Stimulated activated CD8-positive, alpha-beta memory T cell treated with anti-CD3 and anti-CD28 coated beads, Interleukin-4, amount 100 ng/mL, for 4 hours (primary cell): ENCODE measurements at places on chromosomes 5 and 9.

DNA sequence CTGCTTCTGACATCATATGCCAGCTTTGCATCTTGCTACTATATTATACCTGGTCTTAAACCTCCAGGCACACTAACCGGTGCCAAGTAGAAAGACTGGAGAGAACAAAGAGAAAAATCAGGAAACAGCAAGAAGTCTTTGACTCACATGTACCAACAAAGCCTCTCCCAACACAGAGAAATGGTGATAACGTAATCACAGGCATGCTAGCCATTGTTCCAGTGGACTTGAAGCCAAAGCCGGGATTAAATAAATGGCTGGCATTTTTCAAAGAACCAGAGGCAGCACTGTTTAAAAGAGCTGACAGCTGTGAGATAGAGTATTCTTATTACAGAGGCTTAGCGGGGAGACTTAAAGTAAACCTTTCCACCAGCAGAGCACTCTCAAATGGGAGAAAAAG lies 148.4 kb upstream of the NFIL3 start:
- no peak for DNase-seq

- DNase-seq = no peak
These were observed 20.4 kb upstream of the TRIM52 start for GRCh38 chr5:181281077-181281983.

GRCh38 chr9:6247266-6247665 lies 31.7 kb downstream of the IL33 start:
- no peak for DNase-seq

DNA sequence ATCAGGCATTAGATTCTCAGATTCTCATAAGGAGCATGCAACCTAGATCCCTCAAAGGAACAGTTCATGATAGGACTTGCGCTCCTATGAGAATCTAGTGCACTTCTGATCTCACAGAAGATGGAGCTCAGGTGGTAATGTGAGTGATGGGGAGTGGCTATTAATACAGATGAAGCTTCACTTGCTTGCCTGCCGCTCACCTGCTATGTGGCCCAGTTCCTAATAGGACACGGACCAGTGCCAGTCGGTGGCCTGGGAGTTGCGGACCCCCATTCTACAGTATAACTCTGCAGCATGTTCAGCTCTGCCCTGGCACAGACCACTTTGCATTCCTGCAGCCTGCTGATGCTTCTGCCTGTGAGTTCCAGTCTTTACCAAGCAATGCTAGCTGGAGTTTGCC lies 581.3 kb upstream of the KLF4 start:
- DNase-seq = no peak

DNA sequence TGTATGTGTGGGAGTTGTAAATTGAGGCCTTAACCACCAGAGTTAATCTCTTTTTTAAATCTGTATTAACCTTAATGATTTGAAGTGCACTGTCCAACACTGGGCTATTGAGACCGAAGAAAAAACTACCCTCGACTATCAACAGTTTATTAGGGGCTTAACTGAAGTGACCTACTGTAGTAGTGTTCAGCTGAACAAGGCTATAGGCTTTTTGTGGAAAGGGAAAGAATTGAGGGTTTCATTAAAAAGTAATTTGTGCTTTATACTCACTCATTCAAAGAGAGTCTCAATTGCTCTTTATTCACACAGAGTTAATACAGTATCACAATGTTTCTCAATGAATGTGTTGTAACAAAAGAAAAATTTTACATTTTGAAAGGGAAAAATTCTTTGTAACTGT lies 267.5 kb downstream of the SLF1 start:
- DNase-seq = no peak

GRCh38 chr9:72980600-72981265 lies 27.9 kb upstream of the ALDH1A1 start:
- no peak for DNase-seq

- no peak for DNase-seq
These were observed 81.5 kb downstream of the C9orf50 start for GRCh38 chr9:129539446-129539845.

DNA sequence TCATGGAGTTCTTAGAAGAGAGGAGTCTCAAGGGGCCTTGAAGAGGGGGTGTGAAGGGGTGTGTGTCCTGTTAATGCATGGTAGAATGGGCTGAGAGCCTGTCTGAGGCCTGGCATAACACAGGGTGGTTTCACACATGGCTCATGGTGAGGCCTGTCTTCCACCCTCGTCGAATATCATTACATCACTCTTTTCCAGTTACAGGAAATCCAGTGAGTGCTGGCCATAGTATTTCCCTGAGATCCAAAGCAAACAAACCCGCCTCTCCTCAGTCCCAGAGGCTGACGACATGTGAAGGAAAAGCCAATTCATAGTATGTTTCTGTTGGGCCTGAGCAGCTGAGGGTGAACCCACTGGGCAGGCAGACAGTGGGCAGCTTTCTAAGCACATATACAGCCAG lies 159.4 kb upstream of the NR3C1 start:
- DNase-seq = no peak

DNA sequence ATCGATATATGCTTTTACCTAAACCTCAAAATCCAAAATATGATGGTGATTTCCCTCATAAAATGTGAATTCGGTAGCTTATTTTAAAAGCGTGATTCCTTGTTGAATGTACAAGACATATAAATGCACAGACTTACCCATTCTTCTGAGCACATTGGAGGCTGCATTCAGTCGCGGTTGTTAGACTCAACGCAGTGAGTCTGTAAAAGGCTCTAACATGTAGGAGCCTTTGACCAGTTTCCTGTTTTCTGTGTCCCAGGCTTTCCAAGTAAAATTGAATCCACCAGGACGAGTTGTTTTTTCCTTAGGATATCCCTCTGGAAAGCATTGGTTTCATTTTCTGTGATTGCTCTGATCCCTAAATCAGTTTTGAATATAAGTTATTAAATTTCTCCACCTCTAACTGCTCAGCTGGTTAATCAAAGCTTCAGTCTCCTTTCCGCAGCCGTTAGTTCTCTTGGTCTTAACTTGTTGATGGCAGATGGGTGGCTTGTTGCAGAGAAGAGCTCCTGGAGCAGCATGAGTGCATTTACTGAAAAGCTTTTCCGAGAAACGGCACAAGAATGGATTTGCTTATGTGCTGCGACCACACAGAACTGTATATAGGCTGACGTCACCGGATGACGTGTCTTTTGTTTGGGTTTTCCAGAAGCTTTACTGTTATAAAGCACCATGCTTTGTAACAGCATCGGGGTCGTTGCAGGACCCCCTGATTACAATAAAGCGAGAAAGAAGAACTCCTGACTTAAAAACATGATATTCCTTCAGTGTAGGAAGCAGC lies at the start of gene LRRTM2:
TSS of gene LRRTM2 (minus strand) at position 565 of the 781 bp plus-strand sequence. CDS start at position 141, 424 bp downstream.
- no peak for DNase-seq

DNA sequence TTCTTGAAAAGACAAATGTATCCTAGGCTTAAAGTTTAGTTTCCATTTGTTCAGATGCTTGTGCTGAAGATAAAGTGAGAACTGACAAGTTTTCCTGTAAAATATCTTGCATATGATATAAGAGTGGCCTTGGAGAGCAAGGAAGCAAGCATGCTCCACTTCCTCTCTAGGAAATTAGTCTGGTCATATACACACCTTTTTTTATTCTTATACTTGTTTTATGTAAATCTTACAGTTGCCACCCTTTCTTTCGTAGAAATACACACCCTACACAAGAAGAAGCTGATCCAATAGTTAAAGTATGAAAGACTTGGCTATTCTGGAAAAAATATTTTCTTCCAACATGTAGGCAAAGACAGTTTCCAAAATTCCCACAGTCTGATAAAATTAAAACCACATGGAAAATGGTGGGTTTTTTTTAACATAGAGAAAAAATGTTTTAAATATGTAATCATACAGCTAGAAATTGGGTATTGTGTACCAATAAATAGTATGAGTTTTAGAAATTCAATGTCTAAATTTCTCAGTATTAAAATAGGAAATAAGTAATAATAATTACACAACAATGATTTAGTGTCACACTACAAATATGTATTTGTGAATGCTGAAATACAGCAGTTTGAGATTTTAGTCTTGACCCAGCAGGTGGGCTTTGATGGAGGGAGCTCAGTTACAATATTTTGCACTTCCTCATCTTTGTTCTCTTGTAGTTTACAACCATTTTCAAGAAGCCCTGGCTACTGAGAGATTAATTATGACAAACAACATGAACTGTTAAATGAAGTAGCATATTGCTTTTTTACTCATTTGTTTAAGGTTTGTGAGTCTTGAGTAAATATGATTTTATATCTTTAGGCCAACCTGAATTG lies 185.7 kb upstream of the GNA14 start:
- no peak for DNase-seq

DNA sequence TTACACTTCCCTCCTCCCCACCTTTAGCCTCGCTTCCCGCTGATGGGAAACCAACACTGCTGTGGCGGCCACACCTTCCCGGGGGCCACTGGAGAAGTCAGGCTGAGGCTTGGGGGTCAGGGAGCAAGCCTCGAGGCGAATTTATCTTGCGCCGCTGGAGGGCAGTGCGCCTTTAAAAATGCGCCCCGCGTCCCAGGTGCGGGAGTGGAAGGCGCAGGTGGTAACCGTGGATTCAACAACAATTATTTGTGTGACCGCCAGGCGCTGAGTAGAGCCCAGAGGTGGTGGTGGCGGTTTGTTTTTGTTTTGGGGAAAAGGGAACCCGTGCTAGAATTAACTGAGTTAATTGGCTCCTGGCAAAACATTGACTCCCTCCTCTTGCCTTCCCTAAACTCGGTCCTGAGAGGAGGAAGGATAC lies 1.1 kb downstream of the CFAP77 start:
- peak; percentile 32 for DNase-seq

DNA sequence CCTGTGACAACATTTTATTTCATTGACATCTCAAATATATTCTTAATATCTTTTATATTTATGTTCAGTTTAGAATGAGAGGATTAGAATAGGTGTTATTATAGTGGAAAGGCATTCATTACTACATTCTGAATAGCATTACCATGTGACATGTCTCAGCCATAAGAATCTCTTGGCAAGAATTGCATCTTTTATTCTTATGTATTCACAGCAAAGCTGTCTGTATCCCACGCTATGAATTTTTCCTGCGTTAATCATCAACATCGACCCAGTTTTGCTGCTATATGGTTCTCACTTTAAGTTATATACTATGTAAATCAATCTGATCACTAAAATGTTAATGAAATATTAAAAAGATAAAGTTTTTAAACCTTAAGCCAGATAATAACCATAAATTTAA lies 248.6 kb downstream of the TMEM232 start:
- no peak for DNase-seq

DNA sequence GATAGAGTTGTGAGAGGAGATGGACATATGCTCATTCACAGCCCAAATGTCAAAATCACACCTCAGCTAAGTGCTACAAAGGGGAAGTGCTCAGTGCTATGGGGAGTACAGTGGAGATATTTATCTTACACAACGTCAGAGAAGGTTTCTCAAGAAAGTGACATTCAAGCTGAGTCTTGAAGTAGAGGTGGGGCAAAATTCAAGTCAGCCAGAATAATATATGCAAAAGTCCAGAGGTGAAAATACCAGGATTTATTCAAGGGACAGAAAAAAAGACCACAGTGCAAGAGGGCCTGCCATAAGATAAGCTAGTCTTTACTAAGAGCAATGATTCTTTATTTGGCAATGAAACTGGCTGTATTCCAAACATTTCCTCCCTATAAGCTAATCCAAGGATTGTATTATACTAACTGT lies 327.8 kb upstream of the PIK3R1 start:
- no peak for DNase-seq

DNA sequence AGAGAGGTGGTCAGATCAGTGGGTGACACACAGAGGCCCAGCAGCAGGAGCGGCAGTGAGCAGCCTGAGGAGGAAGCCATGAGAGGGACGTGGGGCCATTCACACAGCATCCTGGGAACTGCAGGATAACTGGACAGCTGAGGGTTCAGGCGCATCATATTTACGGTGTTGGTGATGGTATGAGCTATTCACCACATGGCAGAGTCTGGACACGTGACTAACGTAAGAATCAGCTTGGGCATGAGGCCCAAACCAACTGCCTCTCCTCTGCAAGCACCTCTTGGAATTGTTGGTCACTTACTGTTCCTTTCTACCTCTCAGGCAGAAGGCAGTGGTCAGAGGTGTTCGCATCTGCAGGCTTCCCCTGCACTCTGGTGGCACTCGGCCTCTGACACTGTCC lies 141.1 kb downstream of the ENTREP1 start:
- no peak for DNase-seq

GRCh38 chr5:151150471-151151262 lies 6.9 kb downstream of the ANXA6 start:
- no peak for DNase-seq

- no peak for DNase-seq
These were observed 15.6 kb upstream of the IL12B start for GRCh38 chr5:159345861-159346260.

DNA sequence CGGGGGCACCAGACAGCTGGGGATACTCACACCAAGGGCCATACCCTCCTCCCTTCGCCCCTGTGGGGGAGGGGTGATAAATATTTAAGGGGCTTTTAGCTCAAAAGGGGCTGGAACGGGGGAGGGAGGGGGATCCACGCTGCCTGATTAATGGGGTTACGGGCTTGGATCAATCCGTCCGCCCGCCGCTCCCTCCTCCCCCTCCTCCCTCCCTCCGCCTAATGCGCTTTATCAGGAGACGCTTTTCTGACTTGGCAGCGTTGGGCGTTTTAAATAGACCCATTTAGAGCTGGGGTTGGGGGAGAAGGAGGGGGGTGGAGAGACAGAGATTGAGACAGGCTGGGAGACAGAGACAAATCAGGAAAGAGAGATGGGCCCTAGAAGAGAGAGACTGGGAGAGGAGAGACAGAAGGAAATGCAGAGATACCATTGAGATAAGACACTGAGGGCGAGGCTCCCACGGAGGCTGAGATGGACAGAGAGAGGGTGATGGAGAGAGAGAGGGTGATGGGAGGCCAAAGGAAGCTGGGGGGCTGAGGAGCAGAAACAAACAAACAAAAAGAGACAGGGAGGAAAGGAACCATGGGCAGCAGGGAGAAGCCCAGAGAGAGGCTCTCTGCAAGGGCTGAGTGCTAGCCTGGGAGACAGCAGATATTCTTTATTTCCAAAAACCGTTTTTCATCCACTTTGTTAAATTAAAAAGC lies 10.3 kb downstream of the CNTFR start:
- DNase-seq = no peak
